Stimulated activated CD4-positive, alpha-beta T cell treated with anti-CD3 and anti-CD28 coated beads, Interleukin-2, amount 100 ng/mL, for 24 hours (primary cell): ENCODE measurements at places on chromosomes 16 and 17.

GRCh38 chr17:38673707-38674013 lies 1.1 kb downstream of the EPOP start:
- no peak for DNase-seq

- DNase-seq: no peak
These were observed 17.7 kb downstream of the KCTD5 start for GRCh38 chr16:2699791-2700600.

GRCh38 chr16:81167851-81168250 lies 70.6 kb upstream of the BCO1 start:
- no peak for DNase-seq

- no peak for DNase-seq
These were observed 504.3 kb downstream of the XYLT1 start for GRCh38 chr16:16966439-16966838.

- DNase-seq: no peak
These were observed 9.6 kb downstream of the ZNF750 start for GRCh38 chr17:82830249-82830661.

DNA sequence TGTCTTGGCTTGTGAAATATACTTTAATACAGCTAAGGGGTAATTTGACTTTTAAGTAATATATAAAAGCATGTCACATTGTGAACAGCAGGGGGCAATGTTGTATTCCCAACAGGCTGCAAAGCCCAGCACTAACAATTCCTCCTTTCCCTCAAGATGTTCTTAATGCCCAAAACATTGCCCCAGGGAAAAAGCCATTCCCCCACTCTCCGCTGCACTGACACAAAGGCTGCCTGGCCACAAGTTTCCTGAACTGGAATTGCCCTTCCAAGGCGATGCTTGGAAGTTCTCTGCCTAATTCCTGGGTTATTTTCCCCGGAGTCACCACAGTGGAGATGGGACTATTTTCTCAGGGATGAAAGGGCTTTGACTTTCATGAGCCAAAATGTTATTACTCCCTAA lies 27.2 kb downstream of the CLEC16A start:
- peak; percentile 46 for DNase-seq

GRCh38 chr16:77057161-77057774 lies 133.7 kb upstream of the MON1B start:
- no peak for DNase-seq

- no peak for DNase-seq
These were observed 934.6 kb upstream of the CDH8 start for GRCh38 chr16:62970851-62971250.

- DNase-seq: no peak
These were observed 84.3 kb downstream of the KSR1 start for GRCh38 chr17:27540318-27541101.

DNA sequence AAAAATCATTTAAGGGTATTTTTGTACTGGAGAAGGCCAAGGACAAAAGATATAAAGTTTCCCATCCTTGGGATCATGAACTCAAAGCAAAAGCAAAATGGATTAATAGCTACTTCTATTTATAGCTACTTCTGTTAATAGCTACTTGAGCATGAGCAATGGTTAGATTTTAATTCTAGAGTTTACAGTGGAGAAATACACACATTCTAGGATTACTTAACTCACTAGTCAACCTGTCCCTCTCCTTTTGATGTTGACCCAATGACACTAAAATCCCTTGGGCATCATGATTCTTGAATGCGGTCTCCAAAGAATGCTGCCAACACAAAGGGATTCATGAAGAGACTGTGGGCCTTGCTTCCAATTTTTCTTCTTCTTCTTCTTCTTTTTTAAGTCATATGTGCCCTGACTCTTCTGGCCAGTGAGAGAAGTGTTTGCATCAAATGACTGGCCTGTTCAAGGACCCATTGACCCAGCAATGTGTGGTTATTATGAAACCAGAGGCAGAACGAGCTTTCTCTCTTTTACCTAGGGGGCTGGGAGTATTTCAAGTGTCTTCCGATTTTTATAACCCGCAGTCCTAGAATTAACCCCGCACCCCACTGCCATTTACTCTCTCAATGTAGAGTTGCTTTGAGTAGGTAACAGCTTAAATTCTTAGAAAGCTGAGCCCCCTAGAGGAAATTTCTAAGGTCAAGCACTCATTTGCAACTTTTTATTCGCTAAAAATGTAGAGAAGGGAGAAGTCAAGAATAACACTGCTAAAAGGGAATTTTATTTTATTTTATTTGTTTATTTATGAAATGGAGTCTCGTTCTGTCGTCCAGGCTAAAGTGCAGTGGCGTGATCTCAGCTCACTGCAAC lies 34.6 kb downstream of the OTOA start:
- DNase-seq: no peak

GRCh38 chr17:3003296-3004149 lies 59.9 kb downstream of the OR1D5 start:
- DNase-seq: no peak

- DNase-seq: no peak
These were observed 4.8 kb downstream of the LGALS3BP start for GRCh38 chr17:78974635-78975591.

- DNase-seq: no peak
These were observed 26.0 kb downstream of the PKD1L3 start for GRCh38 chr16:71974068-71974818.

DNA sequence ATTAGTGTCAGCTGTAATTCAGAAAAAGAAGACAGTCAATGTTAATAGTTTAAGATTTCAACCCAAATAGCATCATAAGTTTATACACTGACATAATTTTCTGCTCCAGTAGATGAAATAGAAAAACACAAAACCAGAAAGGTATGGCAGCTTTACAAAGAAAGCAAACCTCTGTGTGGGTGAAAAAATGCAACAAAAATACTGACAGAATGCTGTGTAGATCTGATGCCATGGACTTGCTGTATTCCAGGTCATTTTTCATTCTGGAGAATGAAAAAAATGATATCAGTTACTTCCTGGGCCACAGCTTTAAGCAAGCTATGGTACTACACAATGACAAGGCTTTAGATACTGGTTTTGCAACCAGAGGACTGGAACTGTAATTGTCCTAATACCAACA lies 116.0 kb downstream of the MAP2K4 start:
- DNase-seq: no peak

- no peak for DNase-seq
These were observed 7.4 kb downstream of the MAF start for GRCh38 chr16:79593074-79593531.

DNA sequence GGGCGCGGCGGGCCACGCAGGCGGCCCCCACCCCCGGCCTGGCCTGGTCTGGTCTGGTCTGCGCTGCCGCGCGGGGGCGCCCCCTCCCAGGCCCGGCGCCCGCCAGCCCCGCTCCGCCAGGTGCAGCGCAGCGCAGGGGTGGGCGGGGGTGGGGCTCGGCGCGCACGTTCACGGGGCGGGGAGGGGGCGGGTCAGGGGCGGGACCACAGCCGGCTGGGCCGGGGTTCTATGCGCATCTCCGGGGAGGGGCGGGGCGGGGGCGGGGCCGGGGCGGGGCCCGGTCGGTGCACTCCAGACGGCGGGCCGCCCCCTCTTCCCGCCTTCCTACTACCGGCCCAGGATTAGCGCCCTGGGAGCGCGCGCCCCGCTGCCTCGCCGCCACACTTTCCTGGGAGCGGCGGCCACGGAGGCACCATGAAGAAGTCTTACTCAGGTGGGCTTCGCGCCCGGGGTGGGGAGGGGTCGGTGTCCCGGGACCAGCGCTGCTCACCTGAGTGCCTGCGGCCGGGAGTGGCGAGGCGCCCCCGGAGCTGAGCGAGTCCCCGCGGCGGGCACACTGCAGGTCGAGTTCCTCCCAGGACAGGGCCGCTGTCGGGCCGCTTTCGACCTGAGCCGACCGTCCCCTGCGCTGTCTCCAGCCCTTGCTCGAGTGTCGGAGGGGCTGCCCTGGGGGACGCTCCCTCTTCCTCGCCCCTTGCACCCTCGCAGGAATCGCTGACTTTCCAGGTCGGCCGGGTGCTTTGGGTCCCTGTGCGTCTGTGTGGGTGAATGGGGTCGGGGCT lies 140.5 kb downstream of the SEC14L1 start:
- peak; percentile 60 for DNase-seq

GRCh38 chr16:30376461-30376902 lies 1.9 kb downstream of the MYL11 start:
- DNase-seq: no peak

GRCh38 chr17:40597556-40598300 lies 32.5 kb upstream of the CCR7 start:
- no peak for DNase-seq

DNA sequence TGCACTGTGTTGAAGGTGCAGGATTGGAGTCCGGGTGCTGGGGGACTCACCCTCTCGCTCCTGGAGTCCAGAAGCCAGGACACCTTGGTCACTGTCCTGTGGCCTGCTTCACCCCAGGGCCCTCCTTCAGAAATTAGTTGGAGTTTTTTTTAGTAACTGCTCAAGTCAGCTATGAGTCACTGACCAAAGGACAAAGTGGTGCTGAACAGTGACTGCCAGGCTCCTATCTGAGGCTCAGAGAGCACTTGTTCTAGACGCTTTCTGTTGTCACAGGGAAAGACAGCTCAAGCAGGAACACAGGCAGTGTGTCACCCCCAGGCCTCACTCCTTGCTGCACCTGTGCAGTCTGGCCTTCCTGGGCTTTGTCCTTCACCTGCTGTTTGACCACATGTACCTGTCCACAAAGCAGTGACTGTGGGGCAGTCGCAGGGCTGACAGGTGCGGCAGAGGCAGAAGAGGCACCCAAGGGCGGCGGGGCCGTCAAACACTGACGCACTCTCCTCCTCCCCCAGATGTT lies 4.1 kb upstream of the FAAP100 start:
- no peak for DNase-seq

DNA sequence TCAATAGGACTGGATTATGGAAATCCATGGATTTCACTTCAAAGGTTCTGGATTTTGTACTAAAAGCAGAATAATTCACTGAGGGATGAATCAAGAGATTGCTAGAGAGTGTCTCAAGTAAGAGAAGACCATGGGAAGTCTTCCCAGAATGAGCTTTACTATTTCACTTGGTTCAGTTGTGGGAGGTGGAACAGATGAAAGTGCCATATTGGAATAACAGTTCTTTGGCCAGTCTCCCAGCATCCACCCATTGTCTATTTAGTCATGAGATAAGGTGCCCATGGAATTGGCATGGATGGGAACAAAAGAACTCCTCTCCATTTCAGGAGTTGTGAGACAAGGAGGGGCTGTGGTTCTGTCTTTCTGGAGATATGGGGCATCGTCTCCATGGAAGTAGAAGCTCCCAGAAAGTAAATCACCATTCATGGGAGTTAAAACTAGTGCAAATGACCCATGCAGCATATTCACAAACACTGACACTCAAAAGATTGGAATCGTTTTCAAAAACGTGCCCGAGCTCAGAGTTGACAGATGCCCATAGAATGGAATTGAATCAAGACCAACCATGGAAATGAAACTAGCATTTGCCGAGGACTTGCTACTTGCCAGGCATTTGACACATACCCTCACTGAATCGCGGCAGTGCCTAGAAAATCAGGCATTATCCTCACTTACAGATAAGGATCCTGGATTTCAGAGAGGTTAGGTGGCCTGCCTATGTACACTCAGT lies 36.2 kb upstream of the CLEC3A start:
- DNase-seq: no peak

DNA sequence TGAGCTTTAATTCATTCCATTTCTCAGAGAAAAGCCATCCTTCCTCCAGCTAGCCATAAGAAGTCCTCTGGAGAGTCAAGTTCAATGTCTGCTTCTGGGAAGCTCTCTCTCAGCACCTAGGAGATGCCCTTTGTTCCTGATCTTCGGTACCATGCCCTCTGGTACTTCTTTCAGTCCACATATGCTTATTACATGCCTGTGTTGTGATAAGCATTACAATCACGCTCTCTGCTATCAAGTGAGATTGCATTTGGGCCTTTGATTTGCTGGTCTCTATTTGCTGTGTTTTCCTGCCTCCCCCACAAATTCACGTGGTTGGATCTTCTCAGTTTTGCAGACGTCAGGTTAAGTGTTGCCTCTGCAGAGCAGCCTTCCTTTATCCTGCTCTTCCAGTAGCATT lies 178.1 kb downstream of the TOX3 start:
- no peak for DNase-seq

- no peak for DNase-seq
These were observed 38.5 kb upstream of the MYOCD start for GRCh38 chr17:12627177-12627629.

DNA sequence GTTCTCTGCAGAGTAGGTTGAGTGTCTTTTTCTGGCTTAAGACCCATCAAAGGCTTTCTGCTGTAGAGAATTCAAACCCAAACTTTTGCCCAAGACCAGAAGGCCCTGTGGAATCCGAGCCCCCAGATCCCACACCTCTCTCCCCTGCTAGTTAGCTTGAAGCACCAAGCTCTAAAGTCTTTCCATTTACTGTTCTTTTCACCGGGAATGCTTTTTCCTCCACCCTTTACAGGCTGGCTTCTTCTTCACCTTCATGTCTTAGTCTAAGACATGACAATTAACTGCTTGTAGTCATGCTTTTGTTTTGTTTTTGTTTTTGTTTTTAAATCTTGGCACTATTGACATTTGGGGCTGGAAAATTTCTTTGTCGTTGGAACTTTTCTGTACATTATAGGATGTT lies 15.5 kb downstream of the HSD17B2 start:
- no peak for DNase-seq

- DNase-seq: no peak
These were observed 579 bp upstream of the KRTAP9-6 start for GRCh38 chr17:41264599-41264998.

GRCh38 chr17:69561462-69561861 lies 147.0 kb downstream of the MAP2K6 start:
- DNase-seq: no peak

DNA sequence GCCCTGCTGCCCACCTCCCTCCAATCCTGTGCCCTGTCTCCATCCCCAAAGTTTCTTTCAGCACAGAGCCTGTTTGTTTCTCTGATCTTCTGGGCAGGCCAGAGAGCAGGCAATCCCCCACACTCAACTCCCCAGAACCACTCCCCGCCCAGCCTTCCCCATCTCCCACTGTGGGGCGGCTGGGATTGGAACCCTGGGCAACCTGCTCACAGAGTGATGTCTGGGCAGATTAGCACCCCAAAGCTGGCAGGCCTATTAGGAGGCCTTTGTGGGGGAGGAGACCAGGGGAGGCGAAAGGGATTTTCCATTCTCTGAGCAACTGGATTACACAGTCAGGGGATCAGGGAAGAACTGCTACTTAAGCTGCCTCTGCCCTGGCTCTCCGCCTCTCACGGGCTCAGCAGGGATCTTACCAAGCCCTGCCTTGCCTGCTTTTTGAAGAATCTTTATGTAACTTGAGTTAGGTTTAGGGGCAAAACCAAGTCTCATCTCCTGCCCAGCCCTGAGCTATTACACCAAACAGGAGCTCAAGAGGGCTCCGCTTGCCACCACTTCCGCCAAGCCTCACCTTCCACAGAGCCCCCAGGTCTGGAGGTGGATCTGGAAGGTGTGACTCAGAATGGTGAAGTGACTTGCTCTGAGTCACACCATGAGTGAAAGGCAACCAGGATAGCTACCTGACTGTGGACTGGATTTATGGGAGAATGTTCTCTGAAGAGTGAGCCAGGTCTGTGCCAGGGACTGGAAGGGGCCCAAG lies 16.0 kb upstream of the LHX1 start:
- DNase-seq: peak; percentile 71

GRCh38 chr16:87093804-87094555 lies 223.2 kb downstream of the C16orf95 start:
- no peak for DNase-seq

GRCh38 chr16:83300326-83300725 lies 507.5 kb upstream of the HSBP1 start:
- no peak for DNase-seq
